ENCODE measurements at places on chromosomes 7 and 10.

GRCh38 chr7:83060218-83060617, 102.5 kb downstream of the PCLO start:
- DNase-seq = no peak

GRCh38 chr7:2576742-2577491, 18.1 kb downstream of the IQCE start:
- no peak for DNase-seq

- DNase-seq = no peak
Measured at GRCh38 chr7:91352091-91352490, 87.9 kb downstream of the FZD1 start.

DNA sequence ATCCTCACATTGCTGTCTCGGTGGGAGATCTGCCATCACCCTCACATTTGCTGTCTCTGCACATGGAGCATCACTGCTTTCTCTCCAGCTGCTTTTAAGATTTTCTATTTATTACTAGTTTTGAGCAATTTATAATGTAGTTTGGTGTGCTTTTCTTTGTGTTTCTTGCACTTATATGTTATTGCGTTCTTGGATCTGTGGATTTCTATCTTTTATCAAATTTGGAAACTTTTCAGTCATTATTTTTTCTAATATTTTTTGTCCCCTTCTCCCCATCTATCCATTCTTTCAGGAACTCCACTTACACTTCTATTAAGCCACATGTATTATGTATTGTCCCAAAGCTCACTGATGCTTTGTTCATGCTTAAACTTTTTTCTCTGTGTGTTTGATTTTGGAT, 108.9 kb downstream of the FOXL3 start:
- no peak for DNase-seq

- DNase-seq = no peak
Measured at GRCh38 chr7:70053421-70053820, 455.1 kb downstream of the AUTS2 start.

DNA sequence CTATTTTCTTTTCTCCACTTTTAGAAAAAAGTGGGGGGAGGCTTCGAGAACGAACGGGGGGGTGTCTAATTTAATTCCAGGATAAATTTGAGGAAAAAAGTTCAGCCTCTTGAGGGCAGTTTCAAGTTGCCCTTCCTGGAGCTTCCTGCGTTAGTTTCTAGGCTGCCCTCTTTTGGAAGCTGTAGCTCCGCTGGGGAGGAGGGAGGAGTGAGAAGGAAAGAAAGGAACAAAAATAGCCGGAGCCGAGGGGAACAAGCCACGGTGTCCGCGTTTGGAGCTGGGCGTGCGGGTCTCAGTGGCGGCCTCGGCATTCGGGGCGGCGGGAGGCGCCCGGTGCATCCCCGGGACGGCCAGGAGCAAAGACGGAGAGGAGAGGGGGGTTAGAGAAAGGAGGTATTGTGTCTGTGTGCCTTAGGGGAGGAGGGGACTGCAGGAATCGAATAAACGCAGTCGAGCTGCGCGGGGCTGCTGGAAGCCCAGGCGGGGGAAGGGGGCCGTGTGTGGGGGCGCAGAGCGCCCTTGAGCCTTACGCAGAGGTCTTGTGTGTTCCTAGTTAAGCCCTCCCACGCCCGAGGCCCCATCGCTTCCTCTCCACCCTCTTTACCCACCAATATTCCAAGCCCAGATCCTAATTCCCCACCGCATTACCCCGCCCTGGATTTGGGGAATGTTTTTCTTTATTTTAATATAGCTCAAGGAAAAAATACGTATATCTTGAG, 2.0 kb upstream of the TNRC18 start:
- DNase-seq = no peak

DNA sequence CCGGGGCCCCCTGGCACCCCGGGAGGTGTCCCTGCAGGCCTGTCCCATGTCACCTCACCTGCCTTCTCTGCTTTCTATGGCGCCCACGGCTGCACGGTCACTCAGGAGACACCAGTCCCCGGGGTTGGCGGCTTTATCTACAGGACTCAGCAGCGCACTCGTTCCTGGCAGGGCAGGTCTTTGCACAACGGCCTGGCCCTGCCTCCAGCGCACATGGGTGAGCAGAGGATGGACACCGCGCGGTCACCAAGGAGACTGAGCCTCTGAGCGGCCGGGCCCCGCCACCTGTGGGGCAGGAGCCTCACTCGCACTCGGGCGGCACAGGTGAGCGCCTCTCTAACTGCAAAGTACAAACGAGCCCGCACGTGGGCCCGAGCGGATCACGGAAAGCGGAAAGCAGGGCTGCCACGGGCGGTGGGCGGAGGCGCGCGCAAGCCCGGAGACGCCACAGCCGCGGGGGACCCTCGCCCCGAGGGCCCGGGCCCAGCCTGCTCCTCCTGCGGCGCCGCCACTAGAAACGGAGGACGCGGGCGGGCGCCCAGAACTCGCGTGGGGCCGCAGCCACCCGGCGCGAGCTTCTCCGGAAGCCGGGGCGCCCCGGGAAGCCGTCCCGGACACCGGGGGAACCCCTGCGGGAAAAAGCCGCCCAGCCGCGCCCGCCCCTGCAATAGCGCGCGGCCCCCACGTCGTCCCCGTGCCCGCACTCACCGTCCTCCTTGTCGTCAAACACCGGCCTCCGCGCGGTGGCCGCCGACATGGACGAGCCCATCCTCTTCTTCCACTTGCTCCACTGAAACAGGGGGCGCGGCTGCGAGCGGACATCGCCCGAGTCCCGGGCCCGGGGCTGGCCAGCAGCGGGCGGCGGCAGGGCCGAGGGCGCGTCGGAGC, 642 bp downstream of the STK32C start:
- DNase-seq = no peak

DNA sequence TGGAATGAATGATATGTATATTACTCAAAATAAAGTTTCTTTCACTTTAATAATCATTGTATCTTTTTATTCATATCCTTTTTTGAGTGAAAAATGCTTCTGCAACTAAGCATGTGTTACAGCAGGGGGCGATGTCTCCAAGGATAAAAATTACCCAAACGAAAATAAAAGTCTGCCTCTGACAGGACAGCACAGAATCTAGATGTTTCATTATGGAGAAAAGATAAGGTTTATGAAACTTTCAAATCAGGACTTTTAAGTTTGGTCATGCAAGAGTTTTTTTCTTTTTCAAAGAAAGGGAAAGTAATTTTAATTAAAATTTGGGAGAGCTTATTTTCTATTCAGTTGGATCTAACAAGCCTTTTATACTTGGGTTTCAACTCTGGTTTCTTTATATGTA, 48.4 kb downstream of the TES start:
- no peak for DNase-seq

DNA sequence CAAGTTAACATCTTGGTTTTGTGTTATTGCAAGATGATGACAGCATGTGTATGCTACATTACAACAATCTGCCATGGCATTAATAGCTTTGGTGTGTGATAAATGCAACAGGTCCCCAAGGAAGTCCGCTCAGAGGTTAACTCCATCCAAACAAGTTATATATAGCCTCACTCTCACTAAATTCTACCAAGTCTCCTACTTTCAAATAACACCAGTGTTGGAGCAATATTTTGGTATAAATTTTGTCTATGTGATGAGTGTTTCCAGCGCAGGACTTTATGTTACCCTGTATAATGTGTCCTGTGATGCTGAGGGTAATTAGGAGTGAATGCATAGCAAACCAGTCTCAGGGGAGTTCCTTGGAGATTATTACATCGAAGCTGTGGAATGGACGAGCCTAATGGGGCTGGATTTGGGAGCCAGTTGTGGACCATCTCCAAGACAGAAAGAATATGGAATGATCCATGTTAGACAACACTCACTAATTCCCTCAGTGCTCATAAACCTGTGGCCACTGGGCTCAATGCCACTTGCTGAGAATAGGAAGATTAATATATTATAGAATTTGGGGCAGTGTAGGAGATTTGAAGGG, 127.6 kb upstream of the CXCL12 start:
- DNase-seq = no peak

DNA sequence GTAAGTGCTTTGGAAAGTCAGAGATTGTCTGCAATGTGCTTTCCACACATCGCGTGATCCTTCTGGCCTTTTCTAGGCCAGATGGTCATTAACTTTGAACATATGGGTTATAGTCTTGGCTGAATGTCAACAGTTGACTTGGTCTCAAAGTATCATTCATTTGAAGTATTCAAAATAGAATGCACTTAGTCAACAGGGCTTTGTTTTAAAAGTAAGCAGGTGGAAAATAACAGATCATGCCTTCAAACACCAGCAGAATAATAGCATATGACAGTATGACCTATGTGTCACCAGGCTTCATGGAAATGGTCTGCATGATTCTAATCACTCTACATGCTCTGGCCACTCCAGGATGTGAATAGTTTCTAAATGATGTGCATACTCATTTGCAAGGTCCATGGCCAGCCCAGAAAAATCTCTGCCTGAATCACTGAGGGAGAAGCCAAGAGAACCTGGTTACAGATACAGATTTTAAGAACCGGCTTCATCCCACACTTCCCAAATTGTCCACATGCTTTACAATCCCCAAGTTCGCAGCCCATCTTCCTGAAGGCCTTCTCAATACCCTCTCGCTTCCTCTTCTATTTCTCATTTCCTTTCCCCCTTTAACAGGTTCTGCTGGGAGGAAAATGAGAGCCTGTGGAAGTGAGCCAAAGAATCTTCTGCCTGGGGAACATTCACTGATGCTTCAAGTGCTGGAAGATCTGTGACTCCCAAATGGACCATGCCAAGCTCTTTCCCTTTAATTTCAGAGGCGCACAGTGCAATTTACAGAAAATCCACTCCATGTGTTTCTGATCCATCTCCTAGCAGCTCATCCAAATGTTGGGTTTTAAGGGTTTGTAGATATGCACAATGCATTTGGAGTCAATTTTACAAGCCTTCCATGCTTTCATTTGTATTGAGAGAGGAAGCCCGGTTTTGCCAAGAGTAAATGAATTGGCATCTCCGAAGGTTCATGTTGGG, 122.8 kb upstream of the GDF10 start:
- no peak for DNase-seq

GRCh38 chr7:50565977-50566376, 772 bp upstream of the DDC start:
- DNase-seq = no peak

DNA sequence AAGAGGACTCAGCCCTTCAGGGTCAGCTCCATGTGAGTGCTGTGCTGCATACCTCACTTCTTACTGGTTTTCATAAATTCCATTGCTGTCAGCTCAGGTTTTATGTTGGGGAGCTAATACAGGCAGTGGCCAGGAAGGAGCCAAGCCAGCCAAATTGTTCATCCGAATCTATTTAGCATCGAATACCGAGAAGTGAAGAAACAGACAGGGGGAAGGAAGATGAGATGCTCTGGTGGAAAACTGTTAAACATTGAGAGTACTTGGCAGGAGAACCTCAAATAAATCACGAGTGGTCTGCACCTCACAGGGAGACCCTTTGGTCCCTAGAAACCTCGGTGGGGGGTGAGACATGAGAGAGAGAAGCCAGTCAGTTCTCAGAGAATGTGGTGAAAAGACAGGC, 196.0 kb upstream of the TMEM72 start:
- no peak for DNase-seq

GRCh38 chr7:26201247-26202018, at the start of gene CBX3:
Gene CBX3 (plus strand): TSS chr7:26201745. CDS start chr7:26202999, 1,254 bp downstream.
- no peak for DNase-seq

GRCh38 chr10:126391192-126391885, 3.1 kb upstream of the ADAM12 start:
- no peak for DNase-seq

- DNase-seq = no peak
Measured at GRCh38 chr10:52499281-52499680, 185.2 kb downstream of the DKK1 start.

- DNase-seq = no peak
Measured at GRCh38 chr10:133132473-133133291, 27.3 kb upstream of the KNDC1 start.

DNA sequence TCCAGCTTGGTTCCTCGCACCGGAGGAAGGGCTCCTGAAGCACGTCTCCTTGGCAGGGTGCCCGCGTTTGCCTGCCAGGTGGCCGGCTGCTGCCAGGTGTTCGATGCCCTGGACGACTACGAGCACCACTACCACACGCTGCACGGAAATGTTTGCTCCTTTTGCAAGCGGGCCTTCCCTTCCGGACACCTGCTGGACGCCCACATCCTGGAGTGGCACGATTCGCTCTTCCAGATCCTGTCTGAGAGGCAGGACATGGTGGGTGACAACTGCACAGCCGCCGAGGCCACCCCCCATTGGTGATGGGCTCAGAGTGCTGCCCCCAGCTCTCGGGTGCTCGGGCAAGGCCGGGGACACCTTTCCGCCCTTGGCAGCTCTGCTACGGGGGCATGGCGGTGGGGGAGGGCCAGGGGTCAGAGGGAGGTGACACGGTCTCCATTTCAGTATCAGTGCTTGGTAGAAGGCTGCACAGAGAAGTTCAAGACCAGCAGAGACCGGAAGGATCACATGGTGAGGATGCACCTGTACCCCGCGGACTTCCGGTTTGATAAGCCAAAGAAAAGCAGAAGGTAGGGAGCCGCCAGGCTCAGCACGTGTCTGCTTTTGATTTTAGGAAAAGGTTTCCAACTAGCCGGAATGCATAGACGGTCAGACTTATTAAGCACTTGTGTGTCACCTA, 1.1 kb downstream of the ZNF511 start:
- DNase-seq = no peak

GRCh38 chr10:123643315-123643714, 22.8 kb upstream of the GPR26 start:
- DNase-seq = no peak

- DNase-seq = no peak
Measured at GRCh38 chr10:126734015-126734414, 63.5 kb upstream of the C10orf90 start.

DNA sequence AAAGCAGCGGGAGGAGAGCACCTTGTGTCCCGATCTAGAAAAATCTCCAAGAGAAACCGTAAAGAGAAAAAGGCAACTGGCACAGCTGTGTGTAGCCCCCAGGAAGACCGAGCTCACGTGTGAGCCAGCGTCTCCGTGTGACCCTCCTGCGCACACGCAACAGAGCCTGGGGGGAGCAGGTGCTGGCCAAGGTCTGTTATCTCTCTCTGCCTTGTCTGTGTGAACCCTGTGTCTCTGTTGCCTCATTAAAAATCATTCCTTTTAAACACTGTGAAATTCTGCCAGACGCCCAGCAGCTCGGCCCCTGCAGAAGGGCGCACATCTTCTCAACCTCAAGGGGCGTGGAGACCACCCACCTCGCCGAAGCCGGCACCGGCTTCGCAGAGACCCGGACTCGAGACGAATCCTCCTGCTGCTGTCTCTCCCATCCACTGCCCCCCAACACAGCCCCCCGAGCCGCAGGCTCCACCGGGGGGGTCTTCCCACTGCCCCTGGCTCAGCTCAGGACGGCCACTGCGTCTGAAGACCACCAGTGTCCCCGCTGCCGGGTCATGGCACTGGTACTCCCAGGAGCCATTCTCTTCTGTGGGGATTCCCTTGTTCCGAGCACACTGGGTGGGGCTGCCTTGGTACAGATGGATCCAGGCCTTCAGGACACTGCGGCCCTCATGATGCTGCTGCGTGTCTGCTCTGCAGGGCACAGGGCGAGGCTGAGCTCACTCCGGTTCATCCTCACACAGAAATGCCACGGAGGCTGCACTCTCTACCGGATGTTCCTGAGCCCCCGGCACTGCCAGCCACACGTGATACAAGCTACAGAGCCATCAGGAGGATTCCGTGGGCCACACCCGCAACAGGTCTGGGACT, 94.3 kb upstream of the DNAAF5 start:
- DNase-seq = no peak

Data from HS-27A (cell line).